ENCODE measurements at places on chromosomes 2 and 18.
A peak's percentile ranks its signal among the peaks of the same experiment; 100 is the strongest.

DNA sequence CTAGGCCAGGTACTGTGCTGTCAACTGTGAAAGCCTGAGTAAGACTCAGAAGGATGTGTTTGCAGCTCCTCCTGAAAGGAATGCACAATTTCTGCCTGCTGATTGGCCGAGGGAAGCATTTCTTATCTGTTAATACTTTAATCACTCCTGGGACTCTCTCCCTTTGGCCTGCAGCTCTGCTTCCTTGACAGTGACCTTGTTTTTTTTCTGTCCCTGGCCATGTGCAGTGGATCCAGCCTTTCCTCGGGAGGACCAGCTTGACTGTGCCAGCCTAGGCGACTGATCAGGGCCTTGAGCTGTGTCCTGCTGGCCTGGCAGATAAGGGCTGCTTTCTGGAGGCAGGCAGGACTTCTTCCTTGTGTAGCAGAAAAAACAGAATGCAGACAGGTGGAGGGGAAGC is 10.0 kb downstream of the RNF144A start:
- DNase-seq: no peak

DNA sequence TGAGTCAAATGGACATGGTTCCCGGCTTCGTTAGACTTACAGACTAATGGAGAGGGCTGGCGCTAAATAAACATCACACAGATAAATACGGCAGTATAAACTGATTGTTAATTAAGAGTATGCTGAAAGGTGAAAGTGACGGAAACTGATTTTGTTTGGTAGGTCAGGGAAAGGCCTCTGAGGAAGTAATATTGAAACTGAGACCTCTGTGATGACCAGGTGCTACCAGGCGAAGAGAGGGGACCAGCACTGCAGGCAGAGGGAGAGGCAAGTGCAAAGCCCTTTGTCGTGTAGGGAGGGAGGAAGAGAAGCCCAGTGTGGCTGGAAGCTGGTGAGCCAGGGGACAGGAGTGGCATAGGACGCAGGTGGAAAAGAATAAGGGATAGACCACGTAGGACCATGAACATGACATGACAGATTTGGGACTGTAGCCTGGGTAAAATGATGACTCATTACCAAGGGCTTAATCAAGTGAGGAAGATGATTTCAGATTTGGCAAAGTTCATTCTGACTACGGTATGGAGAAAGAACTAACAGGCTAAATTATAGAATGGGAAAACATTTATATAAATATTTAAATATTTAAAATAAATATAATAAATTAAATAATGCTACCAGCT is 433.1 kb downstream of the NCKAP5 start:
- no peak for DNase-seq

- peak; percentile 60 for DNase-seq
Measured at GRCh38 chr2:30147196-30147714, 448 bp downstream of the YPEL5 start.

DNA sequence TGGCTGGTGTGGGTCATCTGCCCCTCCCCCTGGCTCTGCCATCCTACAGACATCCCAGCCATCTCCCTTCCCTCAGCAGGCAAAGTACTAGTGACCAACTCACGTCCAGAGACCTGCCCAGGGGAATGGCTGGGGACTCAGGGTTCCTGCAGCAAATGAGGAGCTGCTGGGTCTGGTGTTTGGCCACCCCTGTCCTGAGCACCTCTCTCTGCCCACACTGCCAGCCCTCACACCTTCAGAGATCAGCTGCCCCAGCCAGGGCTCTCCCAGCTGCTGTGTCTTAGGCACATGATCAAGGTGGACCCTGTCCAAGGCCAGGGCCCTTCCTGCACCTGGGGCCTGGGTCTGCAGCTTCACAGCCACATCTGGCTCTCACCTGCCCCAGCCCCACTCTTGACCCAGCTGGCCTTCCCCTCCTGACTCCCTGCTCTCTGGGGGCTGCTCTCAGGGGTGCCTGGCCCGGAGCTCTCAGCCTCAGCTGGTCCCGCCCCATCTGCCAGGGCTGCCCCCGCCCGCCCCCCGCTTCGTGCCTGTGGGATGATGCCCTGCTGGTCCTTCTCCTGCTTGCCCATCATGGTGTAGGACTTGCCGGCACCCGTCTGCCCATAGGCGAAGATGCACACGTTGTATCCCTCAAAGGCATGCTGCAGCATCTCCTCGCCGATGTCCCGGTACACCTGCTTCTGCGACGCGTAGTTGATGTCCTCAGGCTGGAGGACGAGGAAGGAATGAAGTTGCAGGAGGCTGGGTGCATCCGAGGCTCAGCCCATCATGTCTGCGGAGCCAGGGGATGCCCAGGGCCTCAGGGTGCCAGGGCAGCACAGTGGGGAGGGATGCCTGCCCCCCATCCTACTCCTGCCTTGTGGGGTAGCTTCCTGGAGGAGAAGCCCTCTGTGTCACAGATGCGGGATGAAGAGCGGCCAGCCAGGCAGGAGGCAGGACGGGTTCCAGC is 32.2 kb downstream of the KIF1A start:
- no peak for DNase-seq

DNA sequence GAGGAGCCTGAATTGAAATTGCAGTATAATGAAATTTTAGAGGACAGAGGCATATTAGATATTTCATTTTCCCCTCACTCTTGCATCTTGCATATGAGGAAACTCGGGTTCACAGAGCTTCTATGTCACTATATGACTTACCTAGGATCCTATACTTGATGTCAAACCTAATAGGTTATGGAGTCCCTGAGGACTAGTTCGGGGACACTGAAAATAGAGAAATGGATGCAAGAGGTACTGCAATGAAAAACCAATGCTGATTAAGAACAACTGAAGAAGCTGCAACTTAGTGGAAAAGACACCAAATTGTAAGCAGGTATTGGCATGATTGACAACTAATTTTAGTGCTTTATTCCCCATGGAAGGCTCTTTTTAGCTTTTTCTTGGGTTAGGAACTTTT is 210.1 kb downstream of the IKZF2 start:
- no peak for DNase-seq

DNA sequence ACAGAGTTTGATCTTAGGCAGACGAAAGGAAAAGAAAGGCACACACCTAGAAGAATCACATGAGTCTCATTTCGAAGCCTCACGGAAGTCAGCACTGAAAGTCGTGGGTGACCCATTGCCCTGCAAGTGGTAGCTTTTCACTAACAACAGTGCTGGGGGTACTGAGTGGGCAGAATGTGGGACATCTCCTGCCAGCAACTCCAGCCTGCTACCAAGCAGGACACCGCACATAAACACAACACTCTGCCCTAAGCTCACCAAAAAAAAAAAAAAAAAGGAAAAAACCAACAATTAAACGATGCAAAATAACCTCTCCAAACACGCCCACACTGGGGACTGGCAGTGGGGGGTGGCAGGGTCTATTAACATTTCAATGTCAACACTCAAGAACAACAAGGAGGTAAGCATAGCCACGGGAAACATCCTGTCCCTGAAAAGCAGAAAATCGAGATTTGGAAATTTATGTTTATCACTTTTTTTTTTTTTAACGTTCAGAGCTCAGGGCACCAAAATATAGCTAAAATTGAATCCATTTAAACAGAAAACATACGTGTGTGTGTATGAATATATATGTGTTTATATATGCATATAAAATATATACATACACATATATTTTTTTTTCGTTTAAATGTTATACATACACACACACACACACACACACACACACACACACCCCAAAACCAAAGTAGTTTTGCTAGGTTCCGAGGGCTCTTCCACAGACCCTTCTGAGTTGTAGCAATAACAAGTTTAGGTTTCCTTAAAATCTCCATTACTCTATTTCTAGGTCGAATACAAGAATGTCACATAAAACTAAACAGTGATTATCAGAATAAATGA is 2.2 kb downstream of the INO80D start:
- DNase-seq: no peak

DNA sequence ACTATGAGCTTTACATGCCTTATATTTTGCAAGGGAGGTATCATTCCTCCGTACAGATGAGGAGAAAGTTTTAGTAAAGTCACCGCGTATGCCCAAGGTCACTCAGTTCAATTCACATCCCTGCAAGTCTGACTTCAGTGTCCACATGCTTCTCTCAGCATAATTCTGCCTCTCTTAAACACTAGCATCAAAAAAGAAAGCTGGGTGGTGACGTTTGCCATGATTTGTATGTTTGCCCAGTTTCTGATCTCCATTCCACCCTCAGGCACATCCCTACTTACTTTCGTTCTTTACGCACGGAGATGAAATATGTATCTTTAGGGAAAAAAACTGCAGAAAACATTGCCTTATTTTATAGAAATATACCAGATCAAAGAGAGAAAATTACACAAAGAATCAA is 129.2 kb upstream of the PTPRM start:
- DNase-seq: no peak

DNA sequence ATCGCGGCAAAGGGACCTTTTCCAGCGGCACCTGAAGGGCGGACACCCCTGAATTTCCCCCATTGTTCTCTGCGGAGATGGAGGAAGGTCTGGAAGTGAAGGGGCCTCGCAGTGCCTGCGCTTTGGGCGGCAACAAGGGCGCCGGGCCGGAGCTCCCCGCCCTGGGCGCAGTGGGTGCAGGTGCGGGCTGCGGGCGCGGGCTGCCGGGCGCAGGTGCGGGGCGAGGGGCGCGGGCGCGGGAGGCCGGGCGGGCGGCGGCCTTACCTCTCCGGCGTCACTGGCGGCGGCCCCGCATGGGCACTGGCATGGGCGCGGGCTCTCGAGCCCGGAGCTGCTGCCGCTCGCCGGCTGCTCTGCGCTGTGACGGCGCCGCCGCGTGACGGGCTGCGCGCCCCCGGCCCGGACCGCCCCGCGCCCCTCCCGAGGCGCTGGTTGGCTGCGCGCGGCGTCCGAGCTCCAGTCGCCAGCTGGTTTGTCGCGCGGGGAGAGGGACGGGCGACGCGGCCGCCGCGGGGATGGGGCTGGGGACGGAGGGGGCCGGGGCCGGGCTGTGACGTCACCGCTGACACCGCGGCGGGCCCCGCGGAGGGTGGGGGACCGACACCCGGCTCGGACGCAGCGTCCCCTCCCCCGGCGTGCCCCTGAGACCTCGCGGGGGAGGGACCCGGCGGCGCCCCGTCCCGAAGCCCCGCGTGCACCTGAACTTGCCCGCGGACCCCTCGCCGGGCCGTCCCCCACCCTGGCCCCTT is at the start of gene KIF1A:
KIF1A (minus strand) TSS at position 362 of the 749 bp plus-strand sequence. CDS start 22,467 bp downstream, outside the sequence.
- DNase-seq: no peak

- peak; percentile 61 for DNase-seq
Measured at GRCh38 chr18:2994603-2995432, 18.1 kb downstream of the LPIN2 start.

DNA sequence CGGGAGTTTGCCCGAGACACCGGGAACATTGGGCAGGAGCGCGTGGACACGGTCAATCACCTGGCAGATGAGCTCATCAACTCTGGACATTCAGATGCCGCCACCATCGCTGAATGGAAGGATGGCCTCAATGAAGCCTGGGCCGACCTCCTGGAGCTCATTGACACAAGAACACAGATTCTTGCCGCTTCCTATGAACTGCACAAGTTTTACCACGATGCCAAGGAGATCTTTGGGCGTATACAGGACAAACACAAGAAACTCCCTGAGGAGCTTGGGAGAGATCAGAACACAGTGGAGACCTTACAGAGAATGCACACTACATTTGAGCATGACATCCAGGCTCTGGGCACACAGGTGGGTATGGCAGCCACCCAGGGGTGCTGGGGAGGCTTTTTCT is 73.8 kb upstream of the EML6 start:
- DNase-seq: no peak

- DNase-seq: no peak
Measured at GRCh38 chr2:169294001-169294675, 68.2 kb downstream of the LRP2 start.

DNA sequence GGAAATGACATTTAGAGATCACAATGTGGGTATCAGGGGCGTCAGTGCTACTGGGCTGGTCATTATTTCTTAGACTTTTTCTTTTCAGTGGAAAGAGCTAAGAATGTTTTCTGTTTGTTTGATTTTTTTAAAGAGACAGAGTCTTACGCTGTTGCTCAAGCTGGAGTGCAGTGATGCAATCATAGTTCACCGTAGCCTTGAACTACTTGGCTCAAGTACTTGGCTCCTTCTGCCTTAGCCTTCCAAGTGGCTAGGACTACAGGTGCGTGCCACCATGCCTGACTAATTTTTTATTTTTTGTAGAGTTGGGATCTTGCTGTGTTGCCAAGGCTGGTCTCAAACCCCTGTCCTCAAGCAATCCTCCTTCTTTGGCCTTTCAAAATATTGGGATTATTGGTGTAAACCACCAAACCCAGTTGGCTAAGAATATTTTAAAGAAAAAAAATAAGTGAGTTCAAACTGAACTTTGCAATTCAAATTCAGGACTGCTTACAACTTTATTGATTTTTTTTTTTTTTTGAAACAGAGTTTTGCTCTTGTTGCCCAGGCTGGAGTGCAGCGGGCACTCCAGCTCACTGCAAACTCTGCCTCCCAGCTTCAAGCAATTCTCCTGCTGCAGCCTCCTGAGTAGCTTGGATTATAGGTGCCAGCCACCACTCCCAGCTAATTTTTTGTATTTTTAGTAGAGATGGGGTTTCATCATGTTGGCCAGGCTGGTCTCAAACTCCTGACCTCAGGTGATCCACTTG is 154.2 kb downstream of the MIB1 start:
- no peak for DNase-seq

DNA sequence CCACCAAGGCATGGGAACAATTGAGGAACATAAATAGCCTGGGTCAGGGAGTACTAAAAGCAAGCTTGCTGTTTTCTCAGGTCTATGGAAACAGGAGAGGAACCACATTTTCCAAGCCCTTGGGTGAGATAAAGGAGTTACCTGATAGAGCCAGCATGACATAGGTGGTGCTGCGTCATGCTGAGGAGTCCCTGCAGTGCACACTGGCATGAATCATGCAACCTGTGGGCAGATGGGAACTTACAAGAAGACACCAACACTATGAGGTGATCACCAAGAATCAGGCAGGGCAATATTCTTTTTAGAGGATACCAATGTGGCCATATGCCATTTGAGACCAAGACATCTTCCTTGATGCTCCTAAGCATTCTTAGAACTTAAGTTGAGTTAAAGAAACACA is 531.8 kb downstream of the ZEB2 start:
- no peak for DNase-seq

DNA sequence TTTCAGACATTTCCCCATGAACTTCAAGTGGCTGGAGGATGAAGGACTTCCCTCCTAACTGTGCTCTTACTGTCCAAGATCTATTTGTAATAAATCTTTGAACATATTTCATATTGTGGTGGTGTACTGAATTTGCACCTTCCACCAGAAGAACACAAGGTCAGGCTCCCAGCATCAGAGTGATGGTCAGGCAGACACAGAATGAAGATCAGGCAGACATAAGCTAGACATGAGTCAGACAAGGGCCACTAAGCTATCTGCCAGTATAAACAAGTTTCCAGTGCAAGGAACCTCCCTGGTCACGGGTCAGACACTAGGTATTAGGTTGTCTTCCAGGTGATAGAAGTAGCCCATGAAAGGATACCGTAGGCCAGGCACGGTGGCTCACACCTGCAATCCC is 20.0 kb downstream of the AQP12B start:
- DNase-seq: no peak
